ENCODE measurements at places on chromosomes 5 and 9.
A peak's percentile ranks its signal among the peaks of the same experiment; 100 is the strongest.

DNA sequence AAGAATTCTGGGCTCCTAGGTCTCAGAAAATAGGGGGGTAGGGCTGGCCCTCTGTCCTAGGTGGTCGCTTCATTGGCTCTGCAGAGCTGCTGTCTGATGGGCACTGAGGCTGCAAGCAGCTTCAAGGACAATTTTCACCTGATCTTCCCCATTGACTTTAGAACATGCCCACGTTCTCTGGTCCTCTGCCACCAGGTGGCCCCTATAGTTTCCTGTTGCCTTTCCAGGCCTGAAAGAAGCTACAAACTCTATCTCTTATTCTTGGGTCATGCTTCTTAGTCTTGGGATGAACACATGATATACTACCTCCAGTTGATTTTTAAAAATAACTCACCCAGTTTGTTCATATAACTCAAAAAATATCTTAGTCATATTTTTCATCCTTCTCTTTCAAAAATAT is 26.3 kb downstream of the SPZ1 start:
- DNase-seq = no peak

GRCh38 chr9:90249094-90249493 is 393.5 kb downstream of the DIRAS2 start:
- no peak for DNase-seq

DNA sequence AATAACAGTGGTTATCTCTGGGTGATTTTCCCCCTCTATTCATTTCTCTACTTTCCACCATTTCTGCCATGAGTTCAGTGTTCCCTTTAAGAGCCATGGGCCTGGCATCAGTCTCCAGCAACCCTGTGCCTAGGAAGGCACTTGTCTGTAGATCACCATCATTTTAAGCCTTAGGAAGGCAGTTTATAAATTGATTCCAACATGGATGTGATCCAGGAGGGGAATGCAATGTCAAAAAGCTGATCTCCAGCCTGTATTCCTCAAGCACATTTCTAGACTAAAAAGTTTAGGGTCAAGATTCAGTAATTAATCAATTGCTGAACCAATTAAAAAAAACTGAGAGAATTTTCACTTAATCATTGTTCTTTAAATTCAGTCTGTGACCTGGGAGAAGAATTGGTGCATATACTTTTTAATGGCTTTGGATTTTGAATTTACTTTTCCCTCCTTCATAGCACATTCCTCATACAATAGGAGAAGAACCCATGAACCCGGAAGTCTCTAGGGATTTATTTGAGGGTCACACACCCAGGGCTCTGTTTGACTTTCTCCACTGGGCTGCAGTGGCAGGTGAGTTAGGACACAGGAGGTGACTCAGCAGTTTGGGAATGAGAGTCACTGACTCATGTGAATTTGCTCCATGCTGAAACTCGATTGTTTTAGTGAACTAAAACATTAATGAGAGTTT is 6.1 kb upstream of the ERMP1 start:
- DNase-seq = no peak

GRCh38 chr5:68432682-68433081 is 217.1 kb downstream of the PIK3R1 start:
- no peak for DNase-seq

DNA sequence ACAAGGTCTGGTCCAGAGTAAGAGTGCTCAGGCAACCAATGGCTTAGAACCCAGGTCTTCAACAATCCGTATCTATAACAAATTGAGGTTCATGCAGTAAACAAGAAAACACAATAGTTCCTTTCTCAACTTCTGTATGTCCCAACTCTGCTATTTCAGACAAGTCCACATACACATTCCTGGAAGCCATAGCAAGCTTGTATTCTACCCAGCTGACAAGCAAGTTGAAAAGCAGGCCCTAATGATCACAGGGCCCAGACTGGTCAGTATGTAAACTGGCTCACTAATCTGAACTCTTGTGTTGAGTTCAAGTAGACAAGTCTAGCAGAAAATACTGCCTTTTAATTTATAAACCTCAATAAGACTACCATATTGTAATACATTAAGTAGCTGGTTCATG is 26.9 kb downstream of the FNIP1 start:
- DNase-seq = no peak

GRCh38 chr5:140881889-140882590 is at the start of gene PCDHA13:
PCDHA13 (plus strand) TSS chr5:140882124; CDS start chr5:140882269, 145 bp downstream.
- no peak for DNase-seq

GRCh38 chr5:93076096-93076495 is 504.9 kb downstream of the NR2F1-AS1 start:
- no peak for DNase-seq

DNA sequence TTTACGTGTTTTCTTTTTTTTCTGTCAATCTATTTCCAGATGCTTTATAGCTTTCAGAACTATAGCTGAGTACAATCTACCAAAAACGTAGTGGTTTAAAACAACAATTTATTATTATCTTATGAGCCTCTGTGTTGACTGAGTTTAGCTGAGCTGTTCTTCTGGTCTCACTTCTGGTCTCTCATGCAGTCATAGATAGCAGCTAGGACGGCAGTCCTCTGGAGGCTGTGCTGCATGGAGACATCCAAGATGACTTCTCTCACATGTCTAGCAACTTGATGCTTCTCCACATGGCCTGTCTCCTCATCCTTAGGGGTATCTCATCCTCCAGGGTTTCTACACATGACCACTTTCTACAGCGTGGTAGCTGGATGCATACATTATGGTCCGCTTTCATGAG is 22.0 kb upstream of the RAD23B start:
- DNase-seq = no peak

GRCh38 chr9:30140407-30140806 is 2244.0 kb upstream of the ACO1 start:
- no peak for DNase-seq

GRCh38 chr5:78006449-78006848 is 230.3 kb upstream of the TBCA start:
- no peak for DNase-seq

DNA sequence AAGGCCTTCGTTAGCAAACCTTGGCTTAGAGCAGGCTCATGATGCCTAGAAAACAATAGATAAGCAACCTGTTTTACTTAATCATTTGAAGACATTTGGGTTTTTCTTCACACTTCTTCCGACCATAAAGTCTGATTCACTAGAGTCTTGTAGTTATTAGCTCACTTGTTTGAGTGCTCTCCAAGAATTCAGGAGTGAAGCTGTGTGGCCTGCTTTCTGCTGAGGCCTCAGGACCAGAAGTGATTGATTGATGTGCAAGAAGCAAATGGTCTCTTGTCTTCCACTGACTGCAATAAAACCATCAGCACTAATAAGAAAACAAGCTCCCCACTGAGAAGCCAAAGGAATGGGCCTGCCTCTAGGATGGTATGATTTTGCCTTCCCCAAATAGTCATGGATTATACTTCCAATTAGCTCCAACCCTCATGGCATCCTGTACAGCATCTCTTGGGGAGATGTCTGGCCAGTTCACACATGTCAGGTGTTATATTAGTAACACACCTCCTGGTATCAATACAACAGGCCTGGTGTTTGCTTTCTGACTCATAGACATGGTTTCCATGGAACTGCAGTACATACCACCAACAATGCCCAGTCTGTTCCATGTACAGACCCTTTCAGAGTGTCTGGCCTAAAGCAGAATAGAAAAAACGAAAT is 317.6 kb downstream of the CWC27 start:
- no peak for DNase-seq

DNA sequence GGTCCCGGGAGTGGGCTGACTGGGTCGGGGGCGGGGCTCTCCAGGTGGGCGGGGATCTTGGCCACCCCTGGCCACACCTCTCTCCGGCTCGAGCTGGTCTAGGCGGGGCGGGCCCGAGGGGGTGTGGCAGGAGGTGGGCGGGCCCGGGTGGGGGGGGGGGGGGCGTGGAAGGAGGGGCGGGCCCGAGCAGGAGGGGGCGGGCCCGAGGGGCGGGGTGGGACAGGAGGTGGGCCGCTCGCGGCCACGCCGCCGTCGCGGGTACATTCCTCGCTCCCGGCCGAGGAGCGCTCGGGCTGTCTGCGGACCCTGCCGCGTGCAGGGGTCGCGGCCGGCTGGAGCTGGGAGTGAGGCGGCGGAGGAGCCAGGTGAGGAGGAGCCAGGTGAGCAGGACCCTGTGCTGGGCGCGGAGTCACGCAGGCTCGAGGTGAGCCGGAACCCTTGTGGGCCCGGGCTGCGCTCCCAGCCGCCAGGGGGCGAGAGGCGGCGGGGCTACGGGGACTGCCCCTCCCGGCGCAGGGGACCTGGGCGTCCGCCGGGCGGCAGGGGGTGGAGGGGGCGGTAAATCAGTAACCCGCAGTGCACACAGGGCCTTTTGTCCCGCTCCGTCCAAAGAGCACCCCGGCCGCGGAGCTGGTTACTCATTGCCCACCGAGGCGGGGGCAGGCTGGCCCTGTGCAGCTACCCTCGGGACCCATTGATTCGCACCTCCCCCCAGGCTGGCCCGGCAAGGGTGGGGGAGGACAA is at the start of gene FGFR4:
Gene FGFR4 (plus strand): TSS at position 262 of the 744 bp plus-strand sequence. CDS start 2,688 bp downstream, outside the sequence.
- peak; percentile 17 for DNase-seq

GRCh38 chr9:122797316-122798063 is 2.4 kb upstream of the OR1K1 start:
- DNase-seq = no peak

DNA sequence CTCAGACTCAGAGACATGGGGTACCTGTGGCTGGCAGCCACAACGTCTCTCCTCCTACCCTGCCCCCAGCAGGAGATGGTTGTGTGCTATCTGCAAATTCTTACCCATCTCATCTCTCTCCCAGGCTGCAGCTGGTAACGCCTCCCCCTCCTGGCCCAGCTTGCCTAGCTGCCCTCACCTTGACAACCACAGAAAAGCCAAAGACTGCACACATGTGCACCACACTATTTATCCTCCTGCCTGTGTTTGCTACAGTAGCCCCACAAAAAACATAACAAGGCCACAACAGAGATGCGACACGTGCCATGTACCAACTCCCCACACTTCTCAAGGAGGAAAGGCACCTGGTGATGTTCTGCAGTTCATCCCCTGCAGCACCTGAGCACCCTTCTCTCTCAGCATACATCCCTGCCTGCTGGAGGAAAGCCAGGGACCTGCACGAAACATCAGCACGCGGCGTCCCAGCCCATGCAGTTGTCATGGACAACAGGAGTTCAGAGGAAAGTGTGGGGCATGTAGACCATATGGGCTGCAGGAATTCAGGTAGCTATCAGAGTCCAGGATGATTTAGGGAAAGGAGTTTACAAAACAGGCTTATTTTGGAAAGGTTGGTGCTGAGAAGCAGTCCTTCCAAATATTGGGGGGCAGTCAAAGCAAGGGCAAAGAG is 168.7 kb downstream of the C5orf15 start:
- no peak for DNase-seq

GRCh38 chr5:60636644-60637043 is 63.3 kb downstream of the DEPDC1B start:
- DNase-seq = no peak

DNA sequence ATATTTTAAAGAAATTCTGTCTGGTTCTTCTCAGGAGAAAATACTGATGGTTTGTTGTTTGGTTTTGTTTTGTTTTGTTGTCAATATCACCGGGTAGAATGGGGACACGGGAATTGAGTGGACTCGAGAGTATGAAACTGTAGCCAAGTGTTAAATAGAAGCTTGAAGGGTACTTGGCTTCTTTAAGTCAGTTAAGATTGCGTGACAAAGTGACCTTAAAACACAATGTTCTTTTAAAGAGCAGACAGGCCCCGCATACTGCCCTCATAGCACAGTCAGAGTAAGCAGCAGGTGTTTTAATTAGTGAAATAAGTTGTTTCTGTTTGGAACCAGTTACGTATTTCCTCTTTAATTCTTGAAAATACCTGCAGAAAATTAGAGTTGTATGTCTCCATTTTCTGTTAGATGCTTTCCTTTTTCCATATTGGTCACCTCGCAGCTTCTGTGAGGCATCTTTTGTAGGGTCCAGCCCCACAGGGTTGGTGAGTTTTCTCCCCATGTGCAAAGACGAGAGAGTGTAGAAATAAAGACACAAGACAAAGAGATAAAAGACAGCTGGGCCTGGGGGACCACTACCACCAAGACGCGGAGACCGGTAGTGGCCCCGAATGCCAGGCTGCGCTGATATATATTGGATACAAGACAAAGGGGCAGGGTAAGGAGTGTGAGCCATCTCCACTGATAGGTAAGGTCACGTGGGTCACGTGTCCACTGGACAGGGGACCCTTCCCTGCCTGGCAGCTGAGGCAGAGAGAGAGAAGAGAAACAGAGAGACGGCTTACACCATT is 9.6 kb downstream of the TRIP13 start:
- no peak for DNase-seq

DNA sequence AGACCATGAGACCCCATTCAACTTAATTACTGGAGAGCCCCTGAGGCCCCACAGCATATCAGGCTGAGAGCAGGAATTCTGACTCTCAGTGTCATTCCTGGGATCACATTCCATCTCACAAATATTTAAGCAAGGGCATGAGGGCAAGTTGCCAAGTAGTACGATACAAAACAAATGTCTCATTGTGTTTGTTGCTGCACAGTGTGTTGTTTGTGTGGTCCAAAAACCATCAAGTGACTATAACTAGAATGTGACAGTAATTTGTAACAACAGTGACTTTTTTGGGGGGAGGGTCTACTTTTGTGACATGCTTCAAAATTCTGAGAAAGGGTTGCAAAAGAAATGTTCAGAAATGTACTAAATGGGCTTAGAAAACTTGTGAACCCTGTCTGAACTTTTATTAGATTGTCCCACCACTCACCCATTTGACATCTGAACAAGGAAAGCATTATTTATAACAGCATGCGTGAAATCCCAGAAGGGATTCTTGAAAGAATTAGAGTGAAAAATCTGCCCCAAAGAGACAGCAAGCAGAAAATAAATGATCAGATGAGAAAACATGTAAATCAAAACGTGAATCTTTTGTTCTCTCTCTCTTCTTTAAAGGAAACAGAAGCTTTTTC is 347.0 kb downstream of the NTRK2 start:
- no peak for DNase-seq

DNA sequence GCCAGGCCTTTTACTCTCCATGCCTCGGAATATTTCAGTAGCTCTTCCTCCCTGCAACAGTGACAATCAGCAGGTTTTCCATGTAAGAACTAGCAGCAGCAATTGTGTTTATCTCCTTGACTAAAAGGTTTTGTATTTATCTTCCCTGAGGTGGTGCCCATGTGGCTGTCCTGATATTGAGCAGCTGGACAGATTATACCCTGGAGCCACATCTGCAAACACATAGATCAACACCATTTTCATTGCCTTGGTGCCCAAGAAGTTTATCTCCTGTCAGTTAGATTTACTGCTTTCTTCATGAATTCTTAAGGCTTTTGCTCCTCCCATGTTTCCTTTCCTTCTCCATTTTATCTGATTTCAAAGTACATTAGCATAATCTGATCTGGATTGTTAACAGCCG is 378.4 kb downstream of the SPATA31D1 start:
- DNase-seq = no peak

DNA sequence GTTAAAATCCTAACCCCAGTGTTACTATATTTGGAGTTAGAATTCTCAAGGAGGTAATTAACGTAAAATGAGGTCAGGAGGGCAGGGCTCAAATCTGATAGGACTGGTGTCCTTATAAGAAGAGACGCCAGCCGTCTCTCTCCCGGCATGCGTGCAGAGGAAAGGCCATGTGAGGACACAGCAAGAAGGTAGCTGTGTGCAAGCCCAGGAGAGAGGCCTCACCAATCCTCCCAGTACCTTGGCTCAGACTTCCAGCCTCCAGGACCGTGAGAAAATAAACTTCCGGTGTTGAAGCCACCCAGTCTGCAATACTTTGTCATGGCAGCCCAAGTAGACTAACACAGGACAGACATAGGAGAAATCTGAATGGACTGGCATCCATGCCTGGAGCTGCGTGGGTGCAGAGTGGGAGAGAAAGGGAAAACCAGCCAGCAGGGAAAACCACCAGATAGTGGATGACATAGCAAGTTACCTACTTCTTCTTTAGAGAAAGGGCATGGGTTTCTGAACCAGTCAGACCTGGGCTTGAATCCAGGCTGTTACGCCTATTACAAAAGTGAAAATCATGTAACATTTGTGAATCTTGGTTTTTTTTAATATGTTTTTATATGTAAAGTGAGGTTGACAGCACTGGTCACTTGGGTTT is 89.2 kb downstream of the FSTL4 start:
- no peak for DNase-seq
